ENCODE measurements at places on chromosomes 2 and 18. TPM values are rescaled to one million over a fixed set of nuclear protein-coding genes. Genes with fewer than 3 reads are reported as not detected.
A peak's percentile ranks its signal among the peaks of the same experiment; 100 is the strongest.

The CFAP65 gene
- not detected for total RNA-seq

The MIB1 gene
- 30.3 TPM for total RNA-seq

The GAL3ST2 gene
- 2.8 TPM for total RNA-seq

The METAP1D gene
- 2.8 TPM for total RNA-seq

The CPS1 gene
- total RNA-seq, result 0.05 TPM

The MTHFD2 gene
- 480 TPM for total RNA-seq

The PLCL1 gene
- total RNA-seq, result 0.14 TPM

The MCFD2 gene
- 38.4 TPM for total RNA-seq

GRCh38 chr2:8378016-8378810 lies 303.6 kb upstream of the ID2 start:
- H3K4me3 ChIP-seq, result peak overlapping the region; percentile 76
- H3K27ac ChIP-seq, result peak overlapping the region; percentile 84
- H3K4me1 ChIP-seq, result peaks cover 43% of the 10 kb centered on the region
- no peaks in the 10 kb centered on the region for H3K27me3 ChIP-seq

- no peak overlapping the region for H3K4me3 ChIP-seq
- H3K27ac ChIP-seq, result no peak overlapping the region
- H3K4me1 ChIP-seq, result peaks cover 20% of the 10 kb centered on the region
- no peaks in the 10 kb centered on the region for H3K36me3 ChIP-seq
Observed at GRCh38 chr2:8656160-8656641, 25.7 kb upstream of the ID2 start.

- H3K27me3 ChIP-seq, result peaks cover 13% of the 10 kb centered on the region
- no peaks in the 10 kb centered on the region for H3K4me1 ChIP-seq
- DNase-seq, result no peak
- no peak overlapping the region for H3K4me3 ChIP-seq
Observed at GRCh38 chr2:234661175-234661574, 164.3 kb upstream of the ARL4C start.

- H3K4me3 ChIP-seq, result no peak overlapping the region
- H3K4me1 ChIP-seq, result no peaks in the 10 kb centered on the region
- no peak for DNase-seq
- H3K27ac ChIP-seq, result no peak overlapping the region
- H3K27me3 ChIP-seq, result peaks cover 27% of the 10 kb centered on the region
Observed at GRCh38 chr18:32349728-32350395, 120.8 kb downstream of the GAREM1 start.

DNA sequence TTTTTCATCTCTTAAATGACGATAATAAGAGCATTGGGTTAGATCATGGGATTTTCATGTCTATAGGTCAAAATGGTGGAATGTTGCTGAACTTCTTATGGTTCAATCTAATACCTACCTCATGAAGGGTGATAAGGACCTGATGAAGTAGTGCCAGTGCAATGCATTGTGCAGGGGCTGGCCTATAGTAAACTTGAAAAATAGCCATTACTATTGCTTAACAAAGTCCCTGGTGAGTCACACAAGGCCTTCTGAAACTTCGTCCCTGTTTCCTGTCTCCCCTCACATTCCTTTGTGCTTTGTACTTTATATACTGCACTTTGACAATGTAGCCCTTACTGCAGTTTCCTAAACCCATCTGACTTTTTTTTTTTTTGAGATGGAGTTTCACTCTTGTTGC lies 515.9 kb downstream of the SLC4A3 start:
- no peak overlapping the region for H3K4me3 ChIP-seq
- no peaks in the 10 kb centered on the region for H3K36me3 ChIP-seq
- H3K27ac ChIP-seq, result no peak overlapping the region
- no peaks in the 10 kb centered on the region for H3K4me1 ChIP-seq
- no peaks in the 10 kb centered on the region for H3K27me3 ChIP-seq

DNA sequence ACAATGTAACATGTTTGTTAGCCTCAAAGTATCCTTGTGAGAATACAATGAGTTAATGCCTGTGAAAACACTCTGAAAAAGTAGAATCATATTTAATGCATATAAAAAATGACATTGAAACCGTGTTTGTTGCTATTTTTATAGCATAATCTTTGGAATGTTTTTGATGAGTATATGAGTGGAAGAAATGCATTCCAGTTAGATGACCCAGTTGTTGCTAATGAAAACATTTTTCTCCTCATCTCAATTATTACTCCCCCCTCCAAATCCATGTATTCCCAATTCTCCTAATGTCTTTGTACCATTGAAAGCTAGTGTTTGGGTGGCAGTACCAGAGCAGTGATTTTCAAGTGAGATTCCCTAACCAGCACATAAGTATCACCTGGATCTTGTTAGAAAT lies 67.1 kb upstream of the DSEL start:
- no peaks in the 10 kb centered on the region for H3K4me1 ChIP-seq
- H3K27ac ChIP-seq, result no peak overlapping the region
- H3K36me3 ChIP-seq, result no peaks in the 10 kb centered on the region
- no peak for DNase-seq
- no peak overlapping the region for H3K4me3 ChIP-seq
- no peaks in the 10 kb centered on the region for H3K27me3 ChIP-seq

GRCh38 chr18:66872277-66872676 lies 268.4 kb upstream of the CDH19 start:
- no peak overlapping the region for H3K27ac ChIP-seq
- no peaks in the 10 kb centered on the region for H3K36me3 ChIP-seq
- H3K4me1 ChIP-seq, result no peaks in the 10 kb centered on the region
- no peaks in the 10 kb centered on the region for H3K27me3 ChIP-seq

DNA sequence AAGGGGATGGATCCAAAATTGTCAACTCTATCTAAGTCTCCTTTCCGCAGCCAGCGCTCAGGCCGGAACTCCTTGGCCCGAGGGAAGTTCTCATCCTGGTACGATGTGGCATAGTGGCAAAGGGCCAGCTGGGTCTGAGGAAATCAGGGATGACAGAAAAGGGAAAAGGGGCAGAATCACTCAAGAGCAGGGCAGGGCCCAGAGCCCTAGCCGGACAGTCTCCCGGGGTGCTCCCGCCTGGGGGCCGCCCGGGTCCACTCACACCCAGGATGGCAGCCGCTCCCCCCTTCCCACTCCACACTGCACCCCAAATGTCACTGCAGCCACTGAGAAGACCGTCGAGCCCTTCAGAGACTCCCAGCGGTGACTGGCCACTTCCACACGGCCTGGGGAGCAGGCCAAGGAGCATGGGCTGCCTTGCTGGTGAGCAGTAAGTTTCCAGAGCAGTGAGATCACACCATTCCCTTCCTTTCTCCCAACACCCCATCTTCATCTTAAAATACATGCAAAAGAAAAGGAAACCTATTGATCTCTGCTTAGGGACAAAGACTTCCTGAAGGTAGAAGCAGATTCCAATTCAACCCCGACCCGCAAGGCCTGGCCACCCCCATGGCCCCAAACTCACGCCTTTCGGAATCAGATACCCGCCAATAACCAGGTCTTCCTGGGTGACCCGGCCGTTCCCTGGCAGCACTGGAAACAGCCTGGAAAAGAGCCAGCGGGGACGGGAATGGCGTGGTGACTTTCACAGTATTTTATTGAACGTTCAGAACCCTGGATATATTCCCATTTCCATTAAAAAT lies 26.7 kb downstream of the CYP27C1 start:
- H3K4me1 ChIP-seq, result peaks cover 6% of the 10 kb centered on the region
- H3K4me3 ChIP-seq, result no peak overlapping the region
- H3K36me3 ChIP-seq, result no peaks in the 10 kb centered on the region

GRCh38 chr2:223404616-223405015 lies 197.5 kb downstream of the SCG2 start:
- no peak overlapping the region for H3K27ac ChIP-seq
- H3K4me3 ChIP-seq, result no peak overlapping the region
- no peaks in the 10 kb centered on the region for H3K27me3 ChIP-seq
- DNase-seq, result no peak
- no peaks in the 10 kb centered on the region for H3K36me3 ChIP-seq

DNA sequence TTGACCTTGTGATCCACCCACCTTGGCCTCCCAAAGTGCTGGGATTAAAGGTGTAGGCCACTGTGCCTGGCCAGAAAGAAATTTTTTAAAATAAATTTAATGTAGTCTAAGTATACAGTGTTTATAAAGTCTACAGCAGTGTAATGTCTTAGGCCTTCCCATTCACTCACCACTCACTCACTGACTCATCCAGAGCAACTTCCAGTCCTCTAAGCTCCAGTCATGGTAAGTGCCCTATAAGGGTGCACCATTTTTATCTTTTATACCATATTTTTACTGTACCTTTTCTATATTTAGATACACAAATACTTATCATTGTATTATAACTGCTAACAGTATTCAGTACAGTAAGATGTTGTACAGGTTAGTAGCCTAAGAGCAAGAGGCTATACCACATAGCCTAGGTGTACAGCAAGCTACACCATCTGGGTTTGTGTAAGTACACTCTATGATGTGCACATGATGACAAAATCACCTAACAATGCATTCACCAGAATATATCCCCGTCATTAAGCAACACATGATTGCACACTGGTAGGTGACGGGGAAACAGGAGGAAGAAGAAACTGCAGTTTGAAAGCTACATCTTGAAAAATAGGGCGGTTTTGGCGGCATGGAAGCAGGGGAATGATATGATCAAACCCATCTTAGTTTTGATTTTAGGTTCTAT lies 105.1 kb upstream of the ITGB6 start:
- H3K36me3 ChIP-seq, result peaks cover 6% of the 10 kb centered on the region
- peak overlapping the region; percentile 47 for H3K27ac ChIP-seq
- H3K4me3 ChIP-seq, result no peak overlapping the region

DNA sequence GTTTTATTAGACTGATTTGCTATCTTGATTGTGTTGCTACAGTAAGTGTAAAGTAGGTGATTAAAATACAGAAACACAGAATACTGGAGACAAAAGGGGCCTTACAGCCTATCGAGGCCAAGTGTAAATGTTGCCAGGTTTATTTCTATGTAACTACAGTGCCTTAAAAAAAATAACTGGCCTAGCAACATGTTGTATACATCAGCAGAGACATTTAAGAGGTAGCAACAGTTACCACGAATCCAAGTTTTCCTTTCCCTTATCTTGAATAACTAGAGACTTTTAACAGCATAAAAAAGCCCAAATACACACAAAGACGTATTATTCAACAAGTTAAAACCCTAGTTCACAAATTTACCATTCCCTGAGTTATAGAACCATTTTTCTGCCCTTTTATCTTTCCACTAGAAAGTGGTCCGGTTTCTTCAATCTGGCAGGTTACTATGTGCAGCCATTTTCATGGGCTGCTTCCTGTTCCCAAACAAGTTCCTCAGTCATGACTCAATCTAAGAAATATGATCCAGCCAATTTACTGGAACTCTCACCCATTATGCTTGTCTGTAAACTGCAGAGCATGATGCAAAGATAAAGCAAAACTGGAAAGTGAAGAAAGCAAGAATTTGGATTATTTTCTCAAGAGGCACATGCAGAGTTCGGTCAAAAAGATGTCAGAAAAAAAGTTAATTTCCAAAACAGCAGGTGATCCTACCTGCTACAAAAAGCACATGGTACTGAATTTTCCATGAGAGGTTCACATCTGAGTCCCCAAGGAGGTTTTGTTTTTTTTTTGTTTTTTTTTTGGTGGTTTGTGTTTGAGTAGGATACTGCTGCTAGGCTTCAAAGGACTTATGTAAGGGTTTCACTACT lies 22.2 kb downstream of the NFE2L2 start:
- peaks cover 6% of the 10 kb centered on the region for H3K36me3 ChIP-seq
- H3K27ac ChIP-seq, result peak overlapping the region; percentile 83
- no peak for DNase-seq
- peaks cover 63% of the 10 kb centered on the region for H3K4me1 ChIP-seq
- H3K4me3 ChIP-seq, result peak overlapping the region; percentile 81

DNA sequence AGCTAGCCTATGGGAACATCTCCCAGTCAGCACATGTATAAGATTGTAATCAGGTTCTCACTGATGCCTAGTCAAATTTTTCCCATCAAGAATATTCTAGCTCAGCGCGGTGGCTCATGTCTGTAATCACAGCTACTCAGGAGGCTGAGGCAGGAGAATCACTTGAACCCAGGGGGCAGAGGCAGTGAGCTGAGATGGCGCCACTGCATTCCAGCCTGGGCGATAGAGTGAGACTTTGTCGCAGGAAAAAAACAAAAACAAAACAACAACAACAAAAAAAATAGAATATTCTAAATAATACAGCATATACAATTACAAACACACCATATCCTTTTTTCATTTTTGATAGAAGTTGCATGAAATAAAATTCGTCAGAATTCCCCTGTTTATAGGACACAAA lies 67.5 kb upstream of the MYCN start:
- no peak for DNase-seq
- H3K4me1 ChIP-seq, result no peaks in the 10 kb centered on the region
- H3K36me3 ChIP-seq, result no peaks in the 10 kb centered on the region
- no peak overlapping the region for H3K27ac ChIP-seq
- H3K4me3 ChIP-seq, result no peak overlapping the region

DNA sequence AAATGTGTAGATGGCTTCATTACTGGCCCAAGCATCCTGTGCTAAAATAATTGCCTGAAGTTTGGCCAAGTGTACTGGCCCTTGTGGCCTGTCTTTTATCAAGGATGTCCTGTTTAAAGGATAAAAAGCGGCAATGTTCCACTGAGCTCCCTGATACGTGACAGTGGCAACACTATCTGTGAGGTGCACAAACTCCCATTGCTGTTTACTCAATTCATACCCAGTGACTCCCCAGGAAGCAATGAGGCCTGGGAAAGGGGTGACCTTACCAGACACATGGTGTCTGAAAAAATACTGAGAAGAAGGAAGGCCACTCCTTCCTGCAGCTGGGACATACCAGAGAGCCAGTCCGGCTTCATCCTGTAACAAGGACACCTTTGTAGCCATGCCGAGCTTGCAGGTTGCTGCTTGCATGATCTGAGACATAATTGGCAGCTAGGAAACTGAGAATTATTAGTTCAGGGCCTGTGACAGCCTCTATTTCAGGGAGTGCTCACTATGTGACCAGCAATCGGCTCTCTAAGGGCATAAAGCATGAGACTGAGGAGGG lies 198.5 kb upstream of the LRATD1 start:
- no peaks in the 10 kb centered on the region for H3K27me3 ChIP-seq
- no peak overlapping the region for H3K27ac ChIP-seq
- H3K4me3 ChIP-seq, result no peak overlapping the region
- H3K4me1 ChIP-seq, result no peaks in the 10 kb centered on the region
- no peak for DNase-seq
- no peaks in the 10 kb centered on the region for H3K36me3 ChIP-seq

DNA sequence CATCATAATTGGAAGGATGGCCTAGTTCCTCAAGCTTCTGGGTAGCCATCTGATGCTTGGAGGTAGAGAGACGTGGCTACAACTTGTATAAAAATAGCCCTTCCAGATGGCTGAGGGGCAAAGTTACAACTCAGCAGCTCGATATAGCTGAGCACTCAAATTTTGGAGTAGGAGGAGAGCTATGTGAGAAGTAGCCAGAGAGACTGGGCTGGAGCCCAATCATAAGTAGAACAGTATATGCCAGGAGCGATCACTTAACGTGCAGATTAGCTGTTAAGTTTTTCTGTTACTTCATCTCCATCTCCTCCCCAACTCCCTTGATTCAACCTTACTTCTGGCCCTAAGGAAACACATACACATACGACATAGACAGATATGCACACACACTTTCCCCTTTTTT lies 28.8 kb downstream of the CNRIP1 start:
- H3K4me1 ChIP-seq, result peaks cover 9% of the 10 kb centered on the region
- H3K4me3 ChIP-seq, result no peak overlapping the region
- no peak overlapping the region for H3K27ac ChIP-seq
- no peaks in the 10 kb centered on the region for H3K36me3 ChIP-seq
- H3K27me3 ChIP-seq, result no peaks in the 10 kb centered on the region
